GM12878 (cell line): ENCODE measurements at places on chromosomes 5 and 9.

DNA sequence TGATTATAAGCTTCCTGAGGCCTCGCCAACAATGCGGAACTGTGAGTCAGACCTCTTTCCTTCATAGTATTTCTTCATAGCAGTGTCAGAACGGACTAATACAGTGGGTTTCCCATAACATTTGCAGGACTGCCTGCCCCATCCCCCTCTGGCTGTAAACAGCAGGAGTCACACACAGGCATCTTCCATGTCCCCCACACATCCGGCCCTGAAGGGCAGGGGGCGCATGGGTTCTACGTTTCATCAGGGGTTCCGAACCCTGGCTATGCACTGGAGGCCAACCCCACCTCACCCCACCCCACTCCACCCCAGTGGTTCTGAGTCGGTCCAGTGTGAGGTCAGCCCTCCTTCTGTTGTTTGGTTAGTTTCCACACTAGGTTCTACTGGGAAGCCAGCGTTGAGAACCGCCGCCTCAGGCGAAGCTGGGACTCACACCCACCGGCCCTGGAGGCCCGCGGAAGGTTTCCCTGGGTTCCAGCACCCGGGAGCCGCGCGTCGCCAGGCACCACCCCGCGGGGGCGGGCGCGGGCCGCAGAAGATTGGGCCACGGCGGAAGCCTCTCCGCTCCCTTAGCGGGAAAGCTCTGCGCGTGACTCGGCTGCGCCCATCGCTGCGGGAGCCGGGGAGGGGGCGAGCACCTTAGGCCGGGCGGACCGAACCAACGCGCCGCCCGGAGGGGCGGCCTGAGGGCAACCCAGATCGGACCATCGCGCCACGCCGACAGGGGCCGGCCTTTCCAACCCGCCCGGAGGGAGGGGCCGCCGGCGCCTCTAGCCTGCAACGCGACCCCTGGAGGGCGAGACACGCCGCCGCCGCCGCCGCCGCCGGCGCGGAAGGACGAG, at the start of gene RUSC2:
Gene RUSC2, plus strand, starts transcription at position 799 of the 842 bp plus-strand sequence. CDS start 56,411 bp downstream, outside the sequence.
- no peak for DNase-seq

DNA sequence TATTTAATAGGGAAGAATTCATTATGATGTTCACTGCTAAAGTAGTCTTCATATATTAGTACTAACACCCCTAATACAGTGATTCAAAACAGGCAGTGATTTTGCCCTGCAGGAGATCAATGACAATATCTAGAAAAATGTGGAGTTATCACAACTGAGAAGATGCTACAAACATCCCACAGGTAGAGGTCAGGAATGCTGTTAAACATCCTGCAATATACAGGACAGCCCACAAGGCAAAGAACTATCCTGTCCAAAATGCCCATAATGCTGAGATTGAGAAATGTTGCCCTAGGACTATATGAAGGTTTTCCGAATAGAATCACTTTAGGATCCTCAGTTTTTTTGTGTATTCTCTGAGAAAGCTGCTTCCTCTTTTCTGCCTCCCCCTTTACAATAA, 15.3 kb downstream of the RORB start:
- no peak for DNase-seq

GRCh38 chr5:112685386-112685785, 52.3 kb upstream of the APC start:
- DNase-seq: no peak

GRCh38 chr9:105978336-105978735, 284.0 kb downstream of the TMEM38B start:
- DNase-seq: no peak

DNA sequence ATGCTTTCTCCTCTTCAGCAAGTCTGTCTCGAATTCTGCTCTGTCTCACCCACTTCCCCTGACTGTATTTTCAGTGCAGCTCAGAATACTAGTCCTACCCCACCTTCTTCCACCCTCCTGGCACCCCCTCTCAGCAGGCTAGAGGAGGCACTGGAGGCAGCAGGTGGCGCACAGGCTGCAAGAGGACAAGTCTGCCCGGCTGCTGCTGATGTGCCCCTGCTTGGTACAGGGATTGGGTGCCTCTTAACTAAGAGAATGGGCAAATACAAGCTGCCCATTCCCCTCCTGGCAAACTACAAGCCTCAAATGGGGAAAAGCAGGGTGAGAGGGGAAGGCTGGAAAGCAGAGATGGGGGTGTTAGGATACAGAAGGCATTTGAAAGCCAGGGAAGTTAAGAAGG, 5.1 kb downstream of the TLN1 start:
- no peak for DNase-seq

DNA sequence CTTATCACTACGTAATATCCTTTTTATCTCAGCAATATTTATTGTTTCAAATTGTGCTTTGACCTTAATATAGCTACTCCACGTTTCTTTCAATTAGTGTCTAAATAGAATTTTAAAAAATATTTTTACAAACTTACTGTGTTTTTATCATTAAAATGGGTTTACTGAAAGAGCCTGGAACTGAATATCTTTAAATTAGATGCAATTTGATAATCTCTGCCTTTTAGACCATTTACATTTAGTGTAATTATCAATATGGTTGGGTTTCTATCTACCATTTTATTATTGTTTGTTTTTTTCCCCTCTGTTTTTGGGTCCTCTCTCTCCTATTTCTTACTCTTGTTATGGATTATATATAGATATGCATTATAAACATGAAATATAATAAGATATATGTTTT, 327.8 kb downstream of the IRX2 start:
- DNase-seq: no peak

DNA sequence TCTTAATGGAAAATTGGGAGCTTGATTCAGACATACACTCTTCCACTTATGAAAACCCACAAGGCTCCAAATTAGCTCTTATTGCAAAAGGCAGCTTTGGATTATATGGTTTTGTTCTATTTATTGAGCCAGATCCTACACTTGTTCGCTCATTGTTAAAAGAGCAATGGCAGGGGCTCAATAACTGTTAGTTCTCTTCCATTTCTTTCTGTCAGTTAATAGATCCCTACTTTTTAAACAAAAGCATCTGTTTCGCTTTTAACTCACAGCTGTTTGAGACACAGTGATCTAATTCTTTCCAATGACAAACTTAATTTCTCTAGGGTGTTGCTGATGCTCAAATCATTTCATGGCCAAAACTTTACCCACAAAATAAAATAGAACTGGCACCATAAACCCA, 11.7 kb downstream of the C5 start:
- DNase-seq: no peak

DNA sequence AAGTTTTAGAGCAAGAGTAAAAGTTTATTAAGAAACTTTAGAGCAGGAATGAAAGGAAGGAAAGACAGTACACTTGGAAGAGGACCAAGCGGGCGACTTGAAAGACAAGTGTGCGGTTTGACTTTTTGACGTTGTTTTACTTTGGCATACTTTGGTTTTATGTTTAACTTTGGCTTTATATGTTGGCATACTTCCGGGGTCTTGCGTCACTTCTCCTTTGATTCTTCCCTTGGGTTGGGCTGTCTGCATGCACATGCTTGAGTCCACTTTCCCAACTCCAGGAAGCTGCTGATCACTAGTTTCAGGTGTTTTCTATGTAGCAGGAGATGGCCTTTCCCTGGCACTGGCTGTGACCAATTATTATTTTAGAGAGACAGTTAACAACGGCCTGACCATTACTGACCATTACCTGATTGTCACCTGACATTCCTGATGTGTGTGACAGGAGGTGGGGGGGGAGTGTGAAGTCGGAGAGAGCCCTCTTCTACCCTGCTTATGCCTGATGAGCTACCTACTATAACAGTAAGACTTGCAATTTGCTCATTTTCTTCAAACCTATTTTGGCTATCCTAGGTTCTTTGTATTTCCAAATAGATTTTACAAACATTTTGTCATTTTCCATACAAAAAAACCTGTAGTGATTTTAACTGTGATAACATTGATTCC, 45.5 kb downstream of the TNFSF8 start:
- no peak for DNase-seq

- DNase-seq: no peak
These were observed 4.1 kb downstream of the RPL7A start for GRCh38 chr9:133351908-133352634.

DNA sequence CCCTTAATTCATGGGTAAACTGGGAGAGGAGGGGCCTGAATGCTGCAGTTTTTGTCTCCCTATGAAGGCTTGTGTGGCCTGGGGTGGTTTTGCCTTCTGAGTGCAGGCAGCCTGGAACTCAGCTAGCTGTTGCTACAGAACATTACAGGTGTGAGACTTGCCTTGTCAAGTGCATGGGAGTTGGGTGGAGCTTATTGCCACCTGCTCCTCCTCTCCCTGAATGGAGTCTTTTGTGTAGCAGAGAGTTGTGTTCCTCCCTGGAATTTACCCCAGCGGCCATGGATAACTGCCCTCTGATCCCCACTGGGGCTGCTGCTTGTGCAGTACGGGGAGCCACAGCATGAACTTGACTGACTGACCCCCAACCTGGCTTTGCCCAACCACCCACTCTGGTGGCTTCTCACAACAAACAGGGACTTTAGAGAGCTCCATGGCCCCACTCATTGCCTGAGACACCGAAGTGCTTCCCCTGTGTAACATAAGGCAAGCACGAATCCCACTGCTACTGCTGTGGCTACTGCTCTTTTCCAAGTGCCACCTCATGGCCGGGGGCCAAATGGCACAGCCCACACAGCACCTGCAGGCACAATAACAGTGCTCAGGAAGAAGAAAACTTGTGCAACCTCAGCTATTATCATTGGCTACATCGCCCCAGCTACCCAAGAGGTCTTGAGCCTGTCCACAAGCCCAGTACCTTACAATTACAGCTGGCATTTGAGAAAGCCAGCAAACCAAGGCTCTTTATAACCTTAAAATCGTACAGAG, 942.9 kb downstream of the CDH18 start:
- no peak for DNase-seq

GRCh38 chr9:129489838-129490582, 130.9 kb downstream of the C9orf50 start:
- no peak for DNase-seq

GRCh38 chr9:96450613-96451528, 902 bp downstream of the HABP4 start:
- DNase-seq: no peak

- DNase-seq: no peak
These were observed 14.9 kb upstream of the MEGF10 start for GRCh38 chr5:127275641-127276193.

DNA sequence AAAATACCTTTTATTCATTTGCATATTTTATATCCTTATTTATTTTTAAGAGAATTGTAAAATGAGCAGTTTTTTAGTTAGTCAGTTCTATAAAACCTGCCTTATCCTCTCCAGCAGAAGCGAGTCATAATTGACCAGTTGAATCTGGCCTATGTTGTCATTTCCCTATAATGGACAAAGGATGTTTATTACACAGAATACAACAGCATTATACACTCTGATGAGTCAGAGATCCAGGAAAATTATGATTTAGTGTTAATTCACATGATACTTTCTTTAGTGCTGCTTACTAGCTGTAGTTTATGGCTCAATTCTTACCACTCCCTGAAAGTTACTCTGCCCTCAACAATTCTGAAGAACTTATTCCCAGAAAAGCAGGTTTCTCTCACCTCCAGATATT, 26.8 kb upstream of the LURAP1L start:
- no peak for DNase-seq

DNA sequence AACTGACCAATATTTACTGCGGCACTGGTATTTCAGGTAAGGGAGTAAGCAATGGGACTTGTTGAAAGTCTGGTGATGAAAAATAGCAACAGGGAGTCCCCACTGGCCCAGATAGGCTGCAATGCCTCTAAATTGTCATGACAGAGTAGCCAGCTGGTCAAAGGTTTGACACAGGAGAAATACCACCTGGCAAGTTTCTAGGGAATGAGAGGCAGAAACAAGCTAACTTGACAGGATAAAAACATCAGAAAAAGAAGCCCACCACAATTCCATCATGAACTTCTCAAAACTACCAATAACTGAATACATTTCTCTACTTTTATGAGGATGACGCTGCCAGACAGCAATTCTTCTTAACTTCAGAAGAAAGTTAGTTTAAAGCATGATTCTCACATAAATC, 99.8 kb downstream of the STRBP start:
- no peak for DNase-seq

- DNase-seq: no peak
These were observed 22.8 kb downstream of the C9orf57 start for GRCh38 chr9:72037571-72037970.

DNA sequence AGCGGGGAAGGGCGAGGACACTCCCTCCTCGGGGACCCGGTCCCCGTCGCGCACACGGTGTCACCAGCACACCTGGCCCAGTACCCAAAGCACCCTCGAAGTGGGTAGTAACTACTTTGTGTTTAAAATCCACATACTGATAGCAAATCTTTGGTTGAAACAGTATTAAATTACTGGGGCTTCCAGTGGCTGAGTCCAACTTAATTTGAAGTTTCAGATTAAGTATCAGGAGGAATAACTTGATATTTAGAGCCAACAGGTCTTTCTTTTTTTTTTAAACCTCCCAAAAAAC, 615 bp downstream of the ATG10 start:
- no peak for DNase-seq

DNA sequence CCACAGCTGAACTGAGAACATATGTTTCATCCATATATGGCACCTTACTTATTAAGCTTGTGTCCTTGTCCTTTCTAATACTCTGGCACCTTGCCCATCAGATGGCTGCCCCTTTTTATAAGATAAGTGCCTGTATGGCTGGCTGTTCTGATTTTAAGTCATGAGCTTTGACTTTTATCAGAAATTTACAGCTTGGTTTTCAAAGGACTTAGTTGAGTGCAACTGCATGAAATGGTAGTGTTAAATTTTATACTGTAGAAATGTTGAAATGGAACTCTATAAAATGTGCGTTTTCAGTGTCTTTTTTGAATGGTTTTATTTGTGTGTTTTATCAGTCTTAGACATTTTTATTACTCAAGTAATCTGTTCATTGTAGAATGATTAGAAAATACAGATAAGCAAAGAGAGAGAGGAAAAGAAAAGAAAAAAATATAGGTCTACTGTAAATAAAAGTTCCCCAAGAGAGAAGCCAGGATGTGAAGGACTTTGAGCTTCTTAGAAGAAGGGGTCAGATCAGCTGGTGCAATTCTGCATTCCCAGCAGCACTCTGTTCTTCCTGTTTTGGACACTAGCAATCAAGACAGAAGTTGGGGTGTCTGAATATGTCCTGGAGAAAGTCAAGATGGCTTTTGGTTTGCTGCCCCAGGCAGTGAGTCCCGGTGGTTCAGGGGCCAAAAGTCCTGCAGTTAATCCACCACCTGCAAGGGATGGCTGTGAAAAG, 38.9 kb downstream of the ARHGAP26 start:
- no peak for DNase-seq

GRCh38 chr5:7388553-7388952, 7.4 kb upstream of the ADCY2 start:
- DNase-seq: no peak
